ENCODE measurements at places on chromosomes 2 and 18. TPM values are rescaled to one million over a fixed set of nuclear protein-coding genes. Genes with fewer than 3 reads are reported as not detected.

FBXO15 gene
- not detected for total RNA-seq

ASB18 gene
- total RNA-seq = not detected

NAT8 gene
- not detected for total RNA-seq

DSEL gene
- 11.6 TPM for total RNA-seq

TBC1D8 gene
- 24.1 TPM for total RNA-seq
